ENCODE measurements at places on chromosomes 13 and 19. TPM values are rescaled to one million over a fixed set of nuclear protein-coding genes. Genes with fewer than 3 reads are reported as not detected.

DNA sequence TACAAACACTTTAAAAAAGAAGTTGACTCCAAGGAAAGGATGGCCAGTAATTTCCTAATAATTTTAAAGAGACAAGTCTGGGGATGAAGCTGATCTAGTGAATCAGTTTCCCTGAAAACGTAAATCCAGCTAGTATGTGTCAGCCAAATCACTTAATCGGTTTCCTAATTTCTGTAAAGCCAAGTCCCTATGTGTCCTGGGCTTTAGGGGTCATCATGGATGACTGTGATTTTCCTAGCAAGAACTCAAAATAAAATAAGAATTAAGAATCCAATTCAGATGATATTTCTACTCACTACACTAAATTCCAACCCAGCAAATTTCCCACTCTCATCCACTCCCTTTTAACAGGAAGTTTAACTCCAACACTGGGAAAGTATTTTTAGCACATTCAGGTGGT, 35.9 kb downstream of the ELF1 start:
- no peak for DNase-seq

- DNase-seq: no peak
Observed at GRCh38 chr19:45650722-45651121, 11.5 kb upstream of the EML2 start.

- no peak for DNase-seq
Observed at GRCh38 chr13:112441226-112441625, 65.1 kb downstream of the SPACA7 start.

Gene TNFSF9
- 0.90 TPM for polyA plus RNA-seq

Measured in muscle of back (tissue), 13 donors.